ENCODE measurements at places on chromosomes 7 and 10.

- no peak for DNase-seq
Measured at GRCh38 chr7:69605070-69605469, 6.8 kb downstream of the AUTS2 start.

- no peak for DNase-seq
Measured at GRCh38 chr10:128257428-128257827, 131.2 kb upstream of the MKI67 start.

- DNase-seq = no peak
Measured at GRCh38 chr7:2282185-2282751, 32.0 kb downstream of the SNX8 start.

GRCh38 chr7:38413784-38414183 is 140.3 kb upstream of the TARP start:
- DNase-seq = no peak

- DNase-seq = no peak
Measured at GRCh38 chr7:121228779-121229178, 100.0 kb upstream of the WNT16 start.

DNA sequence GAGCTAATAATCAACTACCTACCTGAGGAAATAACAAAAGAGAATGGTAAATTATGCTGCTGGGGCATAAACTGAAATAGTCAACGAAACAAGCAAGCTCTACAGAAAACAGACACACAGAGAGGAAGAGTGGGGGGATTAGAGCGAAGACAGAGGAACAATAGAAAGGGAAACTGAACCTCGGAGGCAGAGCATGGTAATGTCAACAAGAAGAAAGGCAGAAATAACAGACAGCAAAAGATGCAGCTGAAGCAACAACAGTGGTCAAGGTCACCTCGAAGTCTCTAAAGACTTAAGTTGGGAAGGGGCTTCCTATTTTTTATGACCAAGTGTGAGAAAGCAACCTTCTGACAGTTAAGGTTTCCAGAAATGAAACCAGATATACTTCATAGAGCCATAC is 177.0 kb downstream of the ZNF438 start:
- no peak for DNase-seq

GRCh38 chr10:58464956-58465355 is 47.7 kb upstream of the BICC1 start:
- no peak for DNase-seq

DNA sequence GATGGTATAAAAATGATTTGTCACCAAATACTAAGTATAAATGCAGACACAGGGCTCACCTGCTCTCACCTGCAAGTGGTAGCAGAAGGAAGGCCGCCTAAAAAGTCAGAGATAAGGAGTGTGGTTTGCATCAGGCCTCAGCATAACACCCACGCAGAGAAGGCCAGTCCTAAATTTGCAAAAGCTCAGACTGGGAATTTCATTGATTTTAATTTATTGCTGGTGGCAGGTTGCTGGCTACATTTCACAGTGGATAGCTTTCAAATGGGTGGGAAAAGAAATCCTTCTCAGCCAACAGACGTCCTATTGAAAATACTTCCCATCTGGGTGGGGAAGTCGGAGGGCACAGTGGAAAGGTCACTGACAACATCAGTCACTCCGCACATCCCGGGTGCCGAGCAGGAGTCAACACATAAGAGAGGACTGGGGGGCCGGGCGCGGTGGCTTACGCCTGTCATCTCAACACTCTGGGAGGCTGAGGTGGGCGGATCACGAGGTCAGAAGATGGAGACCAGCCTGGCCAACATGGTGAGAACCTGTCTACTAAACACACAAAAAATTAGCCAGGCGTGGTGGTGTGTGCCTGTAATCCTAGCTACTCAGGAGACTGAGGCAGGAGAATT is 561.8 kb upstream of the MKI67 start:
- DNase-seq = no peak

GRCh38 chr10:66362522-66362921 is 563.3 kb upstream of the LRRTM3 start:
- no peak for DNase-seq

GRCh38 chr7:42055171-42055570 is 181.8 kb downstream of the GLI3 start:
- DNase-seq = no peak

- no peak for DNase-seq
Measured at GRCh38 chr7:13155188-13155587, 467.8 kb downstream of the ARL4A start.

- no peak for DNase-seq
Measured at GRCh38 chr10:64115908-64116643, 594.9 kb downstream of the REEP3 start.

GRCh38 chr10:96478355-96478754 is 35.4 kb downstream of the TLL2 start:
- DNase-seq = no peak

- no peak for DNase-seq
Measured at GRCh38 chr10:178208-178607, 43.0 kb downstream of the ZMYND11 start.

- peak; percentile 53 for DNase-seq
Measured at GRCh38 chr7:5494683-5495561, 71.3 kb upstream of the TNRC18 start.

DNA sequence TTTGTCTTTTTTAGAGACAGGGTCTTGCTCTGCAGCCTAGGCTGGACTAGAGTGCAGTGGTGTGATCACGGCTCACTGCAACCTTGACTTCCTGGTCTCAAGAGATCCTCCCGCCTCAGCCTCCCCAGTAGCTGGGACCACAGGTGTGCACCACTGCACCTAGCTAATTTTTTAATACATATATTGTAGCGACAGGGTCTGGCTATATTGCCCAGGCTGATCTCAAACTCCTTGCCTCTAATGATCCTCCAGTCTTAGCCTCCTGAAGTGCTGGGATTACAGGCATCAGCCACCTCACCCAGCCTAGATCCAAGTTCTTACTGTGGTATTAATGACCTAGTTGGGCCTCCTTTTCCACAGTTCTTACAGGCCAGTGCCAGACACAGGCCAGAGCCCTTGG is 11.7 kb upstream of the SERPINE1 start:
- no peak for DNase-seq

DNA sequence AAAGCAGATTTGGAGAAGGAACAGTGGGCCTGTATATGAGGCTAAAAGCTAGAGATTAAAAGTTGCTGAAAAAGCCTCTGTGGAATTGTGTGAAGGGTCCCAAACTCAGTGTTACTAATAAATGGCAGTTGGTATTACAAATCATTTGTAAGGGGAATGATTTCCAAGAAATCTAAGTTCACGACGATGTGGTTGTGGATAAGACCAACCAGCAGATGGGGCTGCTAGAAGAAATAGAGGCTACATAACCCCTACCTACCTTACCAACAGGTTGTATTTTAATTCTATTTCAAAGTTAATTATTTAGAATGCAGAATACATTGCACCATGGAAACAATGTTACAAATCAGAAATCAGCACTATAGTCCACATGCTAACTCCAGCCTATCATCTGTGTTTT is 377.1 kb downstream of the HPSE2 start:
- no peak for DNase-seq

- no peak for DNase-seq
Measured at GRCh38 chr10:112927980-112928379, 22.1 kb upstream of the TCF7L2 start.

- DNase-seq = no peak
Measured at GRCh38 chr7:149838992-149839408, 825 bp downstream of the ZNF862 start.

DNA sequence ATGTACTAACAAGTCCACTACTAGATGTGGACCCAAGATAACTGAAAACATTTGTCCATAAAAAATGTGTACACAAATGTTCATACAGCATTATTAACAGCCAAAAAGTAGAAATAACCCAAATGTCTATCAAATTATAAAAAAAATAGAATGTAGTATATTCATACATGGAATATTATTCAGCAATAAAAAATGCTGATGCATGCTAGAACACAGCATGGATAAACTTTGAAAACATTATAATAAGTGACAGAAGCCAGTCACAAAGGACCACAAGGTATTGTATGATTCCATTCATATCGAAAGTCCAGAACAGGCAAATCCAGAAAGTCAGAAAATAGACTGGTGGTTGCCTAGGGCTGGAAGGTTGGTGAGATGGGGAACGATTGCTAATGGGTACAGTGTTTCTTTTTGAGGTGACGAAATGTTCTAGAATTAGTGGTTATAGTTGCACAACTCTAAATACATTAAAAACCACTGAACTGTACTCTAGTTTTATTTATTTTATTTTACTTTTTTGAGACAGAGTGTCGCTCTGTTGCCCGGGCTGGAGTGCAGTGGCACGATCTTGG is 43.3 kb upstream of the ANLN start:
- DNase-seq = no peak

GRCh38 chr7:6648066-6648814 is 11.1 kb downstream of the ZNF316 start:
- DNase-seq = no peak

DNA sequence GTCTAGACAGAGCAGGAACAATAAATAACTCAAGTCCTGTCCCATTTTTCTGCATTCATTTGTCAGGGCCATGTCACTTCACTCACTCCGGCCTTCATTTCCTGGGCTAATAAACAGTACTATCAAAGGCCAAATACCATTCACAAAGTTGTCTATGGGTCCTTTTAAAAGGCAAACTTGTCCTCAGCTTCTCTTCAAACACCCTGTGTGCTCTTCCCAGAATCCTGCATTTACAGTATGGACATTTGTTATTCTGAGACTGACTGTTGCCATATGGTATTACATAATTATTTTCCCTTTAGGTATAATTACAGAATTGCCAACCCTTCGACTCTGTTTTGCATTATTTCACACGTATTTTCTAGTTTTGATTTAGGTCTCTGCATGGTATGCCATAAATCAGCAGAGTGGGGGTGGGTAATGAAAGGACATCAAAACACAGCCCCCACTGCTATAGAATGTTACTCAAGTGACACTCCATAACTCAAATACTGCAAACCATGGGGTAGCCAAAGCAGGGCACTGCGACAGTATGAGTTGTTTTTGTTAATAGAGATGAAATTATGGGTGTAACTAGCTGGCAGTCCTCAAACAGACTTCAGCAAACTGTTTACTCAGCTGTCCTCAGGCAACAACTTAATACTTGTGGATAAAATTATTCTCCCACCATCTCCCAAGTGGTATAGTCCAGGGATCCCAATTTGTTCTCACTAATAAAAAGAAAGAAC is 183.7 kb downstream of the TRIL start:
- peak; percentile 16 for DNase-seq

- no peak for DNase-seq
Measured at GRCh38 chr7:79036356-79036755, 417.1 kb downstream of the MAGI2 start.

DNA sequence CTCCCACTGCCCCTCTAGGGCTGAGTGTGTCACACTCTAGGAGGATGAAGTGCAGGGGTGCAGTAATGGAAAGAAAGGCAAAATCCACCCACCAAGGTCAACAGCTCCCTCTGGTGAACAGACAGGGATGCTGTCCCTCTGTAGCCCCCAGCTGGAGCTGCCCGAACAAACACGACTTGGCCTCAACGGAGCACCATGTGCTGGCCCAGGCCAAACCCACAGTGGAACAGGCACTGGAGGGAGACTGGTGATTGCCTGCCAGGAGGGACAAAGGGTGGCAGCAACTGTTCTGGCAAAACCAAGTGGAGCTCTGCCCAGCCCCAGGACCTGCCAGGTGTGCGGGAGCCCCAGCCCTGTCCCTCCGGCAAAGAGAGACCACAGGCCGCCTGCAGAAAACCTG is 20.7 kb downstream of the PDIA4 start:
- no peak for DNase-seq

DNA sequence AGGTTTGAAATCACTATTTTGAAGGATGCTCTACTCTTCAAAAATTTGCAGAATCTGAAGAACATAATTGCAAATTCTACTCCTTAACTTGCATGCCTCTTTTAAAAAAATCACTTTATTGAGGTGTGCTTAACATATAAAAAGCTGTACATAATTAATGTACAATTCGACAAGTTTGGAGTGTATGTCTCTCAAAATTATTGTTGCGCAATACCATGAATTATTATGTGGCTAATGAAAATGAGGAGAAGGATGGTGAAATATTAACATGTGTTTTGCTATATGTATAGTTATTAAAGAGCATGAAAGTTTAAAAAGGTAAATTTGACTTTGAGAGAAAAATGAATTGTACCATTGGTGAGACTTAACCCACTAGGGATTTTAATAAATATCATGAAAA is 187.2 kb upstream of the MALRD1 start:
- DNase-seq = no peak

DNA sequence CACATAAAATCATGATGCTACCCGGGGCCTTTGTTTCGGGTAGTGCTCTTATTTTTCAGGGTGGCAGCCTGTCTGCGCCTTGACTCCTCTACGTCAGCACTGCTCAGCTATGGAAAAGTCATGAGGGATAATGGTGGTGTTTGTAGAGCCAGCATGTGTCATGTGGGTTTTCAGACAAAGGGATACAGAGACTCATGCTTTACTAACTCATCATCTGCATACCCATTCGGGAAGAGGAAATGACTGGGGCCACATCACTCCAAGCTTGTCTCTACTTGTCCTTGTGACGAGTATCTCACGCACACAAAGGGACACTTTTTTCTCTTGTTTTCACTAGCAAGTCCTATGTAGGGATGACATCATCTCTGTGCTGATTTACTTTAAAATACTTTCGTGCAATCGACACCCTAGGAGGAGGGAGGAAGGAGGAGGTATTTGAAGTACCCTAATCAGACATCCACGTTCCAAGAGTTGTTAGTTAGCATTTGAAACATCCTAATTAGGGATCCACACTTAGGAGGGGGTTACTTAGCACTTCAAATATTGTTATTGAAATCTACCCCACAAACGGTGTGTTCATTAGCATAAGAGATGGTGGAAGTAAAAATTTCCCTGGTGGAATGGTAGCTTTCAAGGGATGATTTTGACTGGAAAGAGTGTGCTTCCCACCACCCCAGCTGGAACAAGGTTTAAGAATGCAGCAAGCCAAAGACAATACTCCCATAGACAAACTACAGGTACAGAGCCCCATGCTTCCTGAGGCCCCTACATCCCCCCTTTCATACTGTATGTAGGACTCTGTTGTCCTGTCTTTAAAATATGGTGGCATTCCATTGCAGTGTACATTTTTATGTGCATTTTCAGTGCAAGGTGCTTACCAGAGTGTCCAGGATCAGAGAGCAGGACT is 52.0 kb downstream of the THNSL1 start:
- DNase-seq = no peak

DNA sequence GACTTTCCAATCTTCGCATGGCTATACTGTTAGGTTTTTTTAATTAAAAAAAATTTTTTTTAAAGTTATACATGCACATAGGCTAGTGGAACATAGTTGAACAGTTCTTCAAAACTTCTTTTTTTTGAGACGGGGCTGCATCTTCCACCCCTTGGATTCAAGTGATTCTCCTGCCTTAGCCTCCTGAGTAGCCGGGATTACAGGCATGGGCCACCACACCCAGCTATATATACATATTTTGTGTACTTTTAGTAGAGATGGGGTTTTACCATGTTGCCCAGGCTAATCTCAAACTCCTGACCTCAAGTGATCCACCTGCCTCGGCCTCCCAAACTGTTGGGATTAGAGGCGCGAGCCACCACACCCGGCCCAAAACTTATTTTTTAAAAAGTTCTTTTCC is 17.3 kb downstream of the ZNF777 start:
- no peak for DNase-seq

DNA sequence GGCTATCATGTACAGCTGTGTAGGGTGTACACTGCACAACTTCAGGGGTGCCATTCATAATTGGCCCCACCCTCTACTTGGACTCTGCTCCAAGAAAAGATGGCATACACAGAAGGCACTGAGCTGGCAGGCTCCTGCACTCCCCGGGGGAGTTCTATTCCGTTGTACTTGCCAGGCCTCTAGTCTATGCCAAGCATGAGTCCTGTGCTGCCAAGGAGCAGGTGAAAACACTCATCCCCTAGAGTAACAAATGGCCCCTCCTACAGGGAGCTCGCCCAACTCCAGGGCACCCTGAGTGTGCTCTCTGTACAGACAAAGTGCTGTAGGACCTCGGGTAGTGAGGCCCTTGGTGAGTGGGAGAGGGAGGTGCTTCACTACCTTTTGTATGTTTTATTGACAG is 127.2 kb downstream of the SLIT1 start:
- DNase-seq = no peak

All from NCI-H2029 treated with DMSO at 0.1 percent for 48 hours (cell line).